ENCODE measurements at places on chromosomes 4 and X. TPM values are rescaled to one million over a fixed set of nuclear protein-coding genes. Genes with fewer than 3 reads are reported as not detected.

NDST3 gene
- total RNA-seq = not detected

GALNTL6 gene
- 0.12 TPM for total RNA-seq

FRYL gene
- 62.0 TPM for total RNA-seq

TASL gene
- total RNA-seq = not detected

PSAPL1 gene
- total RNA-seq = not detected

ABCG2 gene
- 2.3 TPM for total RNA-seq

AR gene
- total RNA-seq = 16.6 TPM

TLR7 gene
- total RNA-seq = under 0.01 TPM

POU4F2 gene
- not detected for total RNA-seq

SPANXC gene
- total RNA-seq = not detected

MAPK10 gene
- total RNA-seq = 21.1 TPM

MAGEA11 gene
- total RNA-seq = not detected

RTL3 gene
- not detected for total RNA-seq

OTUD4 gene
- total RNA-seq = 25.7 TPM

CNKSR2 gene
- 2.4 TPM for total RNA-seq

CSAG3 gene
- not detected for total RNA-seq

ZAR1 gene
- under 0.01 TPM for total RNA-seq

ZNF732 gene
- total RNA-seq = 0.66 TPM

ERCC6L gene
- 12.4 TPM for total RNA-seq

RNF212 gene
- 2.0 TPM for total RNA-seq

PPP4R3C gene
- not detected for total RNA-seq

UGT2B7 gene
- total RNA-seq = not detected

TLR8 gene
- total RNA-seq = not detected

TMEM154 gene
- 15.4 TPM for total RNA-seq

TEX13D gene
- not detected for total RNA-seq

ADH1A gene
- not detected for total RNA-seq

SEL1L3 gene
- total RNA-seq = 40.1 TPM

SLC9A7 gene
- total RNA-seq = 45.4 TPM

SPANXN2 gene
- not detected for total RNA-seq

SLC2A9 gene
- 1.4 TPM for total RNA-seq

SPINK2 gene
- total RNA-seq = not detected

SERPINA7 gene
- total RNA-seq = not detected

XAGE1A gene
- not detected for total RNA-seq

KANTR gene
- 10.1 TPM for total RNA-seq

ANXA3 gene
- 4.3 TPM for total RNA-seq

FREM3 gene
- not detected for total RNA-seq

SYN1 gene
- 0.25 TPM for total RNA-seq

CSAG1 gene
- total RNA-seq = not detected

CORIN gene
- total RNA-seq = 1.00 TPM

TLR3 gene
- 1.8 TPM for total RNA-seq

CENPVL1 gene
- not detected for total RNA-seq

RNF128 gene
- total RNA-seq = 1.5 TPM

TBC1D9 gene
- total RNA-seq = 50.1 TPM

EREG gene
- total RNA-seq = 0.11 TPM

CFAP99 gene
- not detected for total RNA-seq

PGAM4 gene
- 0.25 TPM for total RNA-seq

KIAA1210 gene
- under 0.01 TPM for total RNA-seq

TRIML1 gene
- not detected for total RNA-seq

LRIT3 gene
- total RNA-seq = 0.11 TPM

SYNPO2 gene
- total RNA-seq = 7.0 TPM

EPHA5 gene
- 2.9 TPM for total RNA-seq

ALAS2 gene
- total RNA-seq = not detected

NPFFR2 gene
- not detected for total RNA-seq

Measured in uterine smooth muscle cell (primary cell).